Suprapubic skin (tissue), 4 donors: ENCODE measurements at places on chromosomes 13 and 19. TPM values are rescaled to one million over a fixed set of nuclear protein-coding genes. Genes with fewer than 3 reads are reported as not detected.

- DNase-seq = no peak
These were observed 1876.2 kb downstream of the PCDH9 start for GRCh38 chr13:65353951-65354350.

The ATP4A gene
- not detected for total RNA-seq

- DNase-seq = peak; percentile 85
These were observed 5.1 kb downstream of the NOTCH3 start for GRCh38 chr19:15195371-15196334.

GRCh38 chr13:30376426-30377311 lies 45.6 kb upstream of the UBE2L5 start:
- no peak for DNase-seq

The MPHOSPH8 gene
- 30.2 TPM for total RNA-seq

- no peak for DNase-seq
These were observed 872 bp downstream of the FARSA start for GRCh38 chr19:12932392-12933286.

The MATK gene
- 0.57 TPM for total RNA-seq

DNA sequence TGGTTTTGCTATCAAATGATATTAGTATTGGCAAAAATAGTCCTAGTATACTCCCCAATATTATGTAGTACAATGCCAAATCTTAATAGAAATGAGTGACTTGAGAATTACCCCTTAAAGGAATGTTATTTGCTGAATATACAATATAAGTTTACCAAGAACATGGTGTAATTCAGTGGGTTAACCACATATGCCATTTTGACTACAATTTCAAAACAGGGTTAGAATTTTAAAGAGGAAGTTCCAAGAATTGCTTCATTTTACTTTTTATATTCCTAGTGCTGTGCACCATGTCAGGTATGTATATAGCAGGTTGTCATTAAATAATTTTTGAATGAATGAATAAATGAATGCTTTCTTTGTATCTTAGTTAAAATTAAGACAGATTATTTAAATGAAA lies 66.3 kb downstream of the LMO7 start:
- no peak for DNase-seq

The RFX1 gene
- 6.8 TPM for total RNA-seq

GRCh38 chr19:1935484-1936208 lies 5.3 kb upstream of the CSNK1G2 start:
- DNase-seq = no peak

The NXNL1 gene
- total RNA-seq = not detected

DNA sequence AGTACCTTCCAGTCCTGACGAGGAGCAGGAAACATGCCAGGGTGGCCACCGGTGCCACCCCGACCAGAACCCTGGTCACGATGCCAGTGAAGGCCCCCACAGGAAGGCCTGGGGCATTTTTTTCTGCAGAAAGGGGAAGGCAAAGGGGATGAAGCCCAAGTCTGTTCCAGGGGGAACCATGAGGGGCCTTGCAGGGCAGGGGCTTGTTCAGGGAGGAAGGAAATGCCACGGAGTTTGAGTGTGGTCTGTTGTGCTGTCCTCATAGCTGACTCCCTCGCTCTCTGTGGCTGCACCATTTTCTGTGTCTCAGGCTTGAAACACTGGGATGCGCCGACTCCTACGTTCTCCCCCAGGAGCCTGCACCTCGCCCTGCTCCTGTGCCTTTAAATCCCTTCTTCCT lies 27.5 kb upstream of the CEACAM1 start:
- no peak for DNase-seq
